ENCODE measurements at places on chromosomes 3 and 15. TPM values are rescaled to one million over a fixed set of nuclear protein-coding genes. Genes with fewer than 3 reads are reported as not detected.

The ZCWPW2 gene
- total RNA-seq, result 9.4 TPM

The CLSTN2 gene
- total RNA-seq, result 1.7 TPM

The GOLGA8R gene
- total RNA-seq, result 0.89 TPM

The ITPKA gene
- 30.9 TPM for total RNA-seq

The HMG20A gene
- 32.7 TPM for total RNA-seq

The ZNF860 gene
- total RNA-seq, result not detected

The GRAMD2A gene
- total RNA-seq, result not detected

The FSIP1 gene
- 0.43 TPM for total RNA-seq

The SEMA3G gene
- total RNA-seq, result 5.0 TPM

The ARPP21 gene
- total RNA-seq, result 5.0 TPM

The ETV5 gene
- total RNA-seq, result 28.0 TPM

The IL1RAP gene
- 9.1 TPM for total RNA-seq

The RASL12 gene
- total RNA-seq, result 20.0 TPM

The GLDN gene
- total RNA-seq, result 2.0 TPM

The AHSG gene
- total RNA-seq, result not detected

The TERC gene
- 369 TPM for total RNA-seq

The MRPS25 gene
- 13.9 TPM for total RNA-seq

The SERPINI2 gene
- not detected for total RNA-seq

The ADAMTS17 gene
- 14.3 TPM for total RNA-seq

The XIRP1 gene
- total RNA-seq, result not detected

The GOLGA6L10 gene
- total RNA-seq, result 1.0 TPM

The SGO1 gene
- total RNA-seq, result 4.5 TPM

The TLR9 gene
- total RNA-seq, result not detected

The GOLGA8M gene
- total RNA-seq, result not detected

The GATA2 gene
- 2.7 TPM for total RNA-seq

The GOLGA6A gene
- total RNA-seq, result not detected

The SPSB4 gene
- not detected for total RNA-seq

The CHST13 gene
- 12.5 TPM for total RNA-seq

The RPL29 gene
- total RNA-seq, result 874 TPM

Data from stomach (tissue), 19 donors.